ENCODE measurements at places on chromosomes 4 and X. TPM values are rescaled to one million over a fixed set of nuclear protein-coding genes. Genes with fewer than 3 reads are reported as not detected.

Gene FAM47E
- not detected for total RNA-seq

Gene HDX
- total RNA-seq, result 5.3 TPM

Gene SPANXA2
- total RNA-seq, result not detected

Gene ATP1B4
- total RNA-seq, result not detected

Gene TRO
- total RNA-seq, result 5.1 TPM

Gene RAB33A
- total RNA-seq, result 0.39 TPM

Gene ARMCX6
- total RNA-seq, result 13.5 TPM

Gene AMTN
- total RNA-seq, result not detected

Gene CNKSR2
- total RNA-seq, result 0.98 TPM

Gene SHISA3
- total RNA-seq, result 0.37 TPM

Gene RXFP1
- total RNA-seq, result 0.98 TPM

Gene RAB41
- not detected for total RNA-seq

Gene PABPC1L2A
- total RNA-seq, result not detected

Gene XAGE1B
- not detected for total RNA-seq

Gene EMD
- 38.5 TPM for total RNA-seq

Gene CXorf38
- 12.1 TPM for total RNA-seq

Gene CSTF2
- 11.4 TPM for total RNA-seq

Gene CCKAR
- not detected for total RNA-seq

Gene SRD5A3
- 18.0 TPM for total RNA-seq

Gene PNCK
- total RNA-seq, result not detected

Gene ADGRA3
- 19.1 TPM for total RNA-seq

Gene P2RY10
- total RNA-seq, result not detected

Gene FGFBP1
- total RNA-seq, result not detected

Gene ERAS
- 0.37 TPM for total RNA-seq

Gene SOD3
- 1.6 TPM for total RNA-seq

Gene HSFX3
- not detected for total RNA-seq

Gene CPEB2
- 21.3 TPM for total RNA-seq

Gene F9
- under 0.01 TPM for total RNA-seq

Gene FGA
- total RNA-seq, result not detected

Gene KANTR
- total RNA-seq, result 7.7 TPM

Gene PAGE4
- not detected for total RNA-seq

Gene DAPP1
- not detected for total RNA-seq

Data from subcutaneous preadipocyte (primary cell).